ENCODE measurements at places on chromosomes 1 and 21.

DNA sequence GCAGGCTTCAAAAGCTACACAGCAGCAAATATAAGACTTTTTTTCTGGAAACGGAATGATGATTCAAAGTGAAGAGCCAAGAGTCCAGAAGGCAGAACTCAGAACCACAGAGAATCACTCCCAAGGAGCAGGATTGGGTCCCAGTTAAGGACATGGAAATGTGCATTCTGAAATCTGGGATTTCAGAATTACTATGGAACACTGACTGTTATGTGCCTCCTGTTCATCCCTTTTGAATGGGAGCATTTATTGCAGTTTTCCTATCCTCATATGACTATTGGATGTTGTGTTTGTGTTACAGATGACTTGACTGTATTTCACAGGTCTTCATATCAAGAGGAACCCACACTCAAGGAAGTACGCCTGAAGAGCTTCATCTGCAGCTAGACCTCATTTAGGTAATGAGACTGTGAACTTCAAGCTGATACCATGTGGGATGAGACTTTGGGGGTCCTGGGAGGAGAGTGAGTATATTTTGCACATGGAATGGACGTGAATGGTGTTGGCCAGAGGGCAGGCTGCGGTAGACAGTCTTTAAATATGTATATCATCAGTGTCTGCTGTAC is 17.1 kb upstream of the CAP1 start:
- no peak for DNase-seq

GRCh38 chr1:56838759-56839158 is 15.8 kb upstream of the C8A start:
- DNase-seq, result no peak

DNA sequence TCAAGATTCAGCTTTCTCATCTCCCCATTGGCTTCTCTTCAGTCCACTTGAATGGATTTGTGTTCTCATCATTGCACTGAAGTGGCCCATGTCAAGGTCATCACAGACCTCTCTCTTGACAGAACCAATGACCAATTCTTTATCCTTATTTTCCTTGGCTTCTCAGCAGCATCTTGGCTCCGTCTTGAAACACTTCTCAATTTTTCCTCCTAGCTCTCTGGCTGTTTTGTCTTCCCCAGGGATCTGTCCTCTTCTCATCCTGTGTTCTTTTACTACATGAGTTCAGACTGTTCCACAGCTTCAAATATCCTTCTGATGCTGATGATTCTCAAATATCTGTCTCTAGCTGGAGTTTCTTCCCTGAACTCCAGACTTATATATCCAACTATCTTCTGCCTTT is 78.6 kb downstream of the COLGALT2 start:
- DNase-seq, result no peak

DNA sequence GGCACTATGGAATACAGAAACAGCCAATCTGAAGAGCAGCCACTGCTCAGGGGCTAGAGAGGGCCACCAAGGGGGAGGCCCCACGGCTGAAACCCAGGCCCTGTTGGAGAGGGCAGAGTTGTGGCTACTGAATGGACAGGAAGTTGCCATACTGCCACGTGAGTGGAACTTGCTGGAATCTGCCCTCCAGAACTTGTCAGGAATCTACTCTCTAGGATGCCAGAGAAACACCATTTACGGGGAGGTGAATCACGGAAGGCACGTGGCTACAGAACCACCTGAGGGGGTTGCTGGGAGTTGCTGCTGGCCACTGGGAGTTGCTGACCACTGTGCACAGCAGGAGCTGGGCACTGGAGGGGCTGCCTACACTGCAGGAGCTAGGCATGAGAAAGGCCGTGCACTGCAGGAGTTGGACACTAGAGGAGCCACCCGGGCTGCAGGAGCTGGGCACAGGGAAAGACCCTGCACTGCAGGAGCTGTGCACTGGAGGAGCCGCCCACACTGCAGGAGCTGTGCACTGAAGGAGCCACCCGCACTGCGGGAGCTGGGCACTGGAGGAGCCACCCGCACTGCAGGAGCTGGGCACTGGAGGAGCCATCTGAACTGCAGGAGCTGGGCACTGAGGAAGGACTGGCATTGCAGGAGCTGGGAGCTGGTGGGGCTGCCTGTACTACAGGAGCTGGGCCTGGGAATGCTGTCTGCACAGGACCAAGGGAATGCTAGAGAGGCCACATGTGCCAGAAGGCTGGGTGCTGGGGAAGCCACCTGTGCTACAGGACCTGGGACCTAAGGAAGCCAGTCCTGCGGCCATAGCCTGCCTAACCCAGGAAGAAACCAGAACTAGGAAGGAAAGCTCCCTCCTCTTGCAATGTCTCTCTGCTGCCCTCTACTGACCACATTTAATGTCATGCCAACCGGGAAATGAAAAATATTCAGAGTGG is 343.4 kb downstream of the MATN1 start:
- peak; percentile 68 for DNase-seq

GRCh38 chr1:99374109-99374508 is 109.8 kb downstream of the PLPPR4 start:
- no peak for DNase-seq

GRCh38 chr1:41474490-41475271 is 9.8 kb downstream of the EDN2 start:
- no peak for DNase-seq

GRCh38 chr21:30430170-30430655 is at the start of gene KRTAP13-4:
Gene KRTAP13-4 (plus strand): TSS chr21:30430220. CDS start chr21:30430276, 56 bp downstream.
- no peak for DNase-seq

DNA sequence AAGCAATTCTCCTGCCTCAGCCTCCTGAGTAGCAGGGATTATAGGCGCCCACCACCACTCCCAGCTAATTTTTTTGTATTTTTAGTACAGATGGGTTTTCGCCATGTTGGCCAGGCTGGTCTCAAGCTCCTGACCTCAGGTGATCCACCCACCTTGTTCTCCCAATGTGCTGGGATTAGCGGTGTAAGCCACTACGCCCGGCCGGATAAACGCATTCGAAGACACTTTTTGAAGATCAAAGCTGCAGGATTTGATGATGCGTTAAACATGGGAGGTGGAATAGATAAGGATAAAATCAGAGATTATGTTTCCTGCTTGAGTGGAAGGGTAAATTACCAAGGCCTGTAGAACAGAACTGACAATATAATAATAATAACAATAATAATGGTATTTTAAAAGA is 389.4 kb upstream of the POU3F1 start:
- no peak for DNase-seq

GRCh38 chr1:5711956-5712645 is 280.1 kb downstream of the NPHP4 start:
- DNase-seq, result no peak

DNA sequence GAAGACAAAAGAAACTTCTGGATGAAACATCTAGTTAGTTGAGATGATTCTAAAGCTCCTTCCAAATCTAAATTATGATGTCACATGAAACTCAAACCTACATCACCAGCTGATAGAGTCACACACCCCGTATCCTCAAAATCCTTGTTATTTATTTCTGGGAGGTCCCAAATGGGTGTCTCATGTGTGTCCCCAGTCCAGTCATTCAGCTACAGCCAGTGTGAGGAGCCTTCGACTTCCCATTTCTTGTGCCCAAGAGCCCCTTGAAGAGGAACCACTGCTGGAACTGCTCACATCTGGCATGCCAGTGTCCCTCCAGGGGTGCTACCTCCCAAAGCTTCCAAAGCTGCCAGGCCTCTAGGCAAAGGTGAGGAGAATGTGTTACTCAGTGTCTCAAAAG is 32.5 kb upstream of the KCNA3 start:
- DNase-seq, result no peak

GRCh38 chr1:20125100-20125499 is 5.8 kb upstream of the PLA2G2D start:
- DNase-seq, result peak; percentile 15

GRCh38 chr1:91075233-91076135 is 53.6 kb upstream of the ZNF644 start:
- no peak for DNase-seq

- no peak for DNase-seq
Measured at GRCh38 chr1:64343823-64344190, 126.1 kb upstream of the CACHD1 start.

GRCh38 chr1:1924386-1924785 is 5.3 kb upstream of the TMEM52 start:
- no peak for DNase-seq

DNA sequence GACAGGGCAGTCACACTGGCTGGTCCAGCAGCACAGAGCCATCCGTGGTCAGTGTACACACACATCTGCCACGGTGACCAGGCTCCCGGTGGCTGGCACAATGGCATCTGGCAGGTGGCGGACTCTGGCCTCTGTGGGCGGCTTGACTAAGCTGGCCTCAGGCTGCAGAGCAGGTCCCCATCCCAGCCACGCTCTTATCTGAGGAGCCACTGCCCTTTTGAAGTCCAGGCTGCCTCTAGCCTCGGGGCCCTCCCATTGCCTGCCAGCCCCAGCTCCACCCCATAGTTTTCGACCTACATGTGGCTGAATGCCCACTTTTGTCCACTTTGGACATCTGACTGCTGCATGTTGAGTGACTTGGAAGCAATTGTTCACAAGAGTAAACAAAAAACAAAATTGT is 29.9 kb upstream of the EDN2 start:
- DNase-seq, result no peak

DNA sequence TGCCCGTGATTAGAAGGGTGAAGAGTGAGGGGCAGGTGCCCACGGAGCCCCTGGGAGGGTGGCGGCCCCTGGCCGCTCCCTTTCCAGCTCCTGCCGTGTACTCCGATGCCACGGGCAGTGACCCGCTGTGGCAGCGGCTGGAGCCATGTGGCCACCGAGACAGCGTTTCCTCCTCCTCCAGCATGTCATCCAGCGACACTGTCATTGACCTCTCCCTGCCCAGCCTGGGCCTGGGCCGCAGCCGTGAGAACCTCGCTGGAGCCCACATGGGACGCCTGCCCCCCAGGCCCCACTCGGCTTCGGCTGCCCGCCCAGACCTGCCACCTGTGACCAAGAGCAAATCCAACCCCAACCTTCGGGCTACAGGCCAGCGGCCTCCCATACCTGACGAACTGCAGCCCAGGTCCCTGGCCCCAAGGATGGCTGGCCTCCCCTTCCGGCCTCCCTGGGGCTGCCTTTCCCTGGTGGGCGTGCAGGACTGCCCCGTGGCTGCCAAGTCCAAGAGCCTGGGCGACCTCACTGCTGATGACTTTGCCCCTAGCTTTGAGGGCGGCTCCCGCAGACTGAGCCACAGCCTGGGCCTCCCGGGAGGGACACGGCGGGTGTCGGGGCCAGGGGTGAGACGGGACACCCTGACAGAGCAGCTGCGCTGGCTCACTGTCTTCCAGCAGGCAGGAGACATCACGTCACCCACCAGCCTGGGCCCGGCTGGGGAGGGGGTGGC is 22.0 kb downstream of the PANK4 start:
- DNase-seq, result no peak

- no peak for DNase-seq
Measured at GRCh38 chr1:9658199-9658598, 6.7 kb downstream of the PIK3CD start.

- DNase-seq, result no peak
Measured at GRCh38 chr1:37714226-37714625, 21.9 kb downstream of the CDCA8 start.

GRCh38 chr1:226881515-226882185 is 11.2 kb downstream of the PSEN2 start:
- DNase-seq, result no peak

DNA sequence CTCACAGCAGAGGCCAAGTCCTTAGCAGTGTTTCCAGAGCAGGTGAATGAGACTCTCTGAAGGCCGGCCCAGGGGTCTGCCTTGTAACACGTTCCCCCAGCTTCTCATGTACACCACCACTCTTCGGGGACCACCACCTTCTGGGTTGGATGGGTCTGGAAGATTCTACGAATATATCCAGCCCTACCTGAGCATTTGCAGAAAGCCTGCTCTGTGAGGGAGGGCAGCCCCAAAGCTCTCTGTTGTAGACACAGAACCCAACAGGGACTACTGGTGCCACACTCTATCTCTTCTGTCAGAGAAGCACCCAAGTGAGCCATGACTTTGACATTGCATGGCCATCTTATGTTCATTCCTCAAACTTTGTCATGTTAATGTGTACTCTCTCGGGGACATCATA is 61.8 kb downstream of the CD247 start:
- DNase-seq, result no peak

GRCh38 chr1:214400131-214400530 is 119.2 kb downstream of the SMYD2 start:
- no peak for DNase-seq

DNA sequence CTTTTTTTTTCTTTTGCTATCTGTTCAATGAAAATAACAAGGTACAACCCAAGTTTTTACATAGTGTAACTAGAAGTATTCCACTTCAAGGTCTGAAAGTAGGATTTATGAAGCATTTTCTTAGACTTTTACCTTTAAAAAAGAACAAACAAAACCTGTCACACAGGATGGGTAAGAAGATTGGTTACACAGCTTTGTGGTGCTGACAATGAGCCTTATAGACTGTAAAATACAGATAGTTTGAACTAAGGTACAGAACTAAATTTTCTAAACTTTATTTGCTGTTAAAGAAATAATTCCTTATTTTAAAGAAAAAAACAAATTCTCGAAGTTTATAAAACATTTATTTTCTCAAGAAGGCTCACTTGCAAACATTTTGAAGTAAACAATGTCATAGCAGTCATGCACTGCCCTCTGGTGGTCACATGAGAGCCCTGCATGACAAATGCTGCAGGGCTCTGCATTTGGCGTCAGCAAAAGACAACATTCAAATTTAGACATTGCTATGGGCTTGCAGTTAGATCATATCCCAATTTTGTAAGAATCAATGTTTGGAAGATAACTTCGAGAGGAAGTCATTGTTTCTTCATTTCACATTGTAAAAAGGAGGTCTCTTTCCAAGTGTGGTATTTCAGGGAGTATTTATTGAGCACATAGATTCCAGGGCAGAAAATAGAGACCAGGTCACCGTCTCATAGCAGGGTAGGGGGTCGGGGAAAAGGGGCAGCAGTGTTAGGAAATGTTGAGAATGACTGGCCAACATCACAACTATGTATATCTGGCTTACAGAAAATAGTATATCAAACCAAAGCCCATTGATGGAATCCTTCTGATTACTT is 115.3 kb upstream of the FMN2 start:
- peak; percentile 21 for DNase-seq

- DNase-seq, result no peak
Measured at GRCh38 chr1:221309723-221310122, 430.5 kb downstream of the HLX start.

DNA sequence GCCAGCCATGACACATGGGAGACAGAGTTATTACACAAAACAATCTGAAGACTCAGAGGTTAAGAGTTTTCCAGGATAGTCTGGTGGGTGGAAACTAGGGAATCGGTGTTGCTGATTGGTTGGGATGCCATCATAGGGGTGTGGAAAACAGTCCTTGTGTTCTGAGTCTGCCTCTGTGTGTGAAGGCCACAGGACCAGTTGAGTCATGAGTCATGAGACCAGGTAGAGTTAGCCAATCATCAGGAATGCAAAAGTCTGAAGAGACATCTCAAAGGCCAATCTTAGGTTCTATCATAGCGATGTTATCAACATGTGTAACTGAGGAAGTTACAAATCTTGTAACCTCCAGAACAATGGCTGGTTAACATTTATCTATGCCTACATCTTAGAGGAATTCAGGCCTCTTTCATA is 49.7 kb upstream of the NEK7 start:
- peak; percentile 93 for DNase-seq

- no peak for DNase-seq
Measured at GRCh38 chr1:53237638-53238037, 680 bp downstream of the MAGOH start.
